Activated naive CD4-positive, alpha-beta T cell (primary cell): ENCODE measurements at places on chromosomes 3 and 15.

- no peak for DNase-seq
Measured at GRCh38 chr3:139906418-139906817, 28.6 kb upstream of the CLSTN2 start.

- no peak for DNase-seq
Measured at GRCh38 chr3:12227833-12228232, 61.0 kb upstream of the PPARG start.

GRCh38 chr3:45272032-45272810 is 46.1 kb upstream of the TMEM158 start:
- DNase-seq, result no peak

DNA sequence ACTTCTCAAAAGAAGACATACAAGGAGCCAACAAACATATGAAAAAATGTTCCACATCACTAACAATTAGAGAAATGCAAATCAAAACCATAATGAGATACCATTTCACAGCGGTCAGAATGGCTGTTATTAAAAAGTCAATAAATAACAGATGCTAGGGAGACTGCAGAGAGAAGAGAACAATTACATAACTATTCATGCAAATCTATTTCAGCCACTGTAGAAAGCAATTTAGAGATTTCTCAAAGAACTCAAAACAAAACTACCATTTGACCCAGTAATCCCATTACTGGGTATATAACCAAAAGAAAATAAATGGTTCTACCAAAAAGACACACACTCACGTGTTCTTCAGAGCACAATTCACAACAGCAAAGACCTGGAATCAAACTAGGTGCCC is 116.3 kb downstream of the VPS13C start:
- no peak for DNase-seq

- no peak for DNase-seq
Measured at GRCh38 chr3:24514119-24514518, 19.5 kb upstream of the THRB start.

- no peak for DNase-seq
Measured at GRCh38 chr3:175007306-175007705, 148.2 kb downstream of the NAALADL2 start.

DNA sequence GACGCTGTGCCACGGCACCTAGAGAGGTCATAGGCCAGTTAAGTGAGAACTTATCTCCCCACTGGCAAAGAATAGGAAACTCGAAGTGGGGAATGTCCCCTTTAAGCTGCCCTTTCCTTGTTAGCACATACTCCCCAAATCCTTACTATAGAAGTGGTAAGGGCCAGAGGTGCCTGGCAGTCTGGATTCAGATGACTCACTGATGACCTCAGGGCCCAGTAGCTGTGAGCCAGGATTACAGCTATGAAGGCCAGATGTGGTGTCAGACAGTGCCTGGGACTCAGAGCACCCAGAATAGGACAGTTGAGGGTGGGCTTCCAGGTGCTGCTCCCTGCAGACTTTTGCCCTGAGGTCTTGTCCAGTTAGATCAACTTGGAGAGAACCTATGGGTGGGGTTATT is 37.7 kb downstream of the PDIA5 start:
- DNase-seq, result no peak

DNA sequence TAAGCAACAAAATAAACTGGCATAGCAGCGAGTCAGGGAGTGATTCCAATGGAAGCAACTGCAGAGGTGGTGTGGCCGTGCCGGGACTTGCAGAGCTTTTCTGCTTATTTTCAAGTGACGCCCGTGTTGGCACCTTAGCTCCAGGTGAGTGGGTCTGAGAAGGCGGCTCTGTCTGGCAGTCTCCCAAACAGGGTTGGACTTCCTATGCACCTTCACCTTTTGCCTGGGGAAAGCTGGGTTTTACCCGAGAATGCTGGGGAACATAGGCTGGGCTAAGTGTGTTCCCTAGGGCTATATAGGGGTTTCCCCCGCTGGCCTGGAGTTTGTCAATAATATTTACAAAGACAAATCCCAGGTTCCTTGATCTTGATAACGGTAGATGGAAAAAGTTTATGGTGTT is 179.9 kb upstream of the TBL1XR1 start:
- DNase-seq, result no peak

- no peak for DNase-seq
Measured at GRCh38 chr3:117692416-117692995, 982.9 kb downstream of the TUSC7 start.

DNA sequence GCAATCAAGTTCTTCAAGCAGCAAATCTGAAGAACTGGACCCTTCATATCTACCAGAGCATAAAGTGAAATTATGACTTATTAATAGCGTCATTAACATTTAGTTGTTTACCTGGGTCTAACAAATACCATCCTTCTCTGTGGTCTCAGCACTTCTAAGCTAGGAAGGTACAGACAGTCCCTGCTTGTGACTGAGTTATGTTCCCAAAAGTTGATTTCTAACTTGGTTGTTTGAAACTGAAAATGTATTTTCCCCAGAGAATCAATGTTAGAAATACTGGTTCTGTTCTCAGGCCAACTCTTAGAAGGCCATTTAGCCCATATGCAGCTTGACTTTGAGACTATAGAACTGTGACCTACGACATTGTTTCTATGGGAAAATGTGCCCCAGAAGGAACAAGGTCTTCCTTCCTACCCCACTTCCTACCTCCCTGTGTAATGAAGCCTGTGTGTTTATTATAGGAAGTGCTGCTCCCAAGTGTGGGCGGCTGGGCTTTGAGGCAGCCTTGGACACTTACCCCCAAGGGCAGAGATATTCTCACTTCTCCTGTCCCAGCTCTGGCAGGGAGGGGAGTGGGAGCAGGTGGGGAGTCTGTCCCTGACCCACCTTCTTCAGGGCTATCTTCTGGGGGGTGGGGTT is 12.2 kb upstream of the MAPK6 start:
- DNase-seq, result no peak

- no peak for DNase-seq
Measured at GRCh38 chr3:36319680-36320079, 60.6 kb upstream of the STAC start.

GRCh38 chr3:111794711-111795110 is 64.4 kb upstream of the PHLDB2 start:
- DNase-seq, result no peak

GRCh38 chr3:46966811-46967210 is 9.7 kb downstream of the CCDC12 start:
- DNase-seq, result no peak
